Osteoblast (primary cell): ENCODE measurements at places on chromosomes 11 and 22.

DNA sequence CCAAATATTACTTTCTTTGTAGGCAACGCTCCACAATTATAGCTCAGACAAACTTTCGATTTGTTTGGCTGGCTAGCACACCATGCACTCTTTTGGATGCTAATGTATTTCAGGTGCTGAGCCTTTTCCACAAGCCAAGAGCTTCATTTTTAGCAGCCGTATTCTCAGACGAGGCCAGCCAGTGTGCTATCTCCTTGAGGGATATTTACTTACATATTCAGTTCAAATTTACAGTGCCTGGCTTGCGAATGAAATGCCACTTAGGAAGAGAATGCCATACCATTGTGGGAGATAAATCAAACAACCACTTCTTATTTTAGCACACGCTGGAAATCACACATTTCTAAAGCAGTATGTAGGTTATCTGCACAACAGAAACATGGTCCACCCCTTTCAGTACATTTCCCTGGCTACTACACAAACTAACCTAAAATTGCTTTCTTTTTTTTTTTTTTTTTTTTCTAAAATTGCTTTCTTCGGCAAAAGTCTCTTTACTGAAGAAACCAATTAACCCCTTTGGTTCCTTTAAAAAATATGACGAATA is 236.9 kb downstream of the CADM1 start:
- no peak for DNase-seq

- DNase-seq = no peak
These were observed 65.0 kb downstream of the BUD13 start for GRCh38 chr11:116707746-116708145.

DNA sequence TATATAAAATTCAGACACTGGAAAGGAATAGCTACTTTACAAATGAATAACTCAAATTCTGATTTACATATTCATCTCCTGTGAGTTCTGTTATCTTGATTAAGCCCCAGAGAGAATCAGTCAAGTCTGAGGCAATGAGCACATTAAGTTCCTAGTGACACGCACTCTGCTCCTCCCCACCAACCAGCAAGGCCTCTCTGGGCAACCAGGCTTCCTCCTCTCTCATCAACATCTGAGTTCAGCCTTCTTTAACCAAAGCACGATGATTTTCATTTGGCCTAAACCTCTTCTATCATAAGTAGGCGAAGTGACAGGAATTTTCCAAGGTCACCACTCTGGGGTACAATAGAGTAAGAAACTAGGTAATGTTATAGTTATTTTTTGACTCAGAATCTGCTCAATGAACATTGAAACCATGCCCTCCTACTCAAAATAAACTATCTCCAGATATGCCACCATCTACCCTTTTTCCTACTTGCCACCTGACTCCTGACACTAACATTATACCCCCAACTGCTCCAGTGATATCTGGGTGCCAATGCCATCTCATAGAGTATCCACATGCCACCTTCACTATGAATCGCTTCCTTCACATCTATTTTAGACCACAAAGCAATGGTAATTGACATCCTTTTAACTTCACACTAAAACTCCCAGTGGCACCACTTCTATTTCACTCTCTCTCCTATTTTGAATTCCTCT is 114.8 kb downstream of the FAM76B start:
- no peak for DNase-seq

DNA sequence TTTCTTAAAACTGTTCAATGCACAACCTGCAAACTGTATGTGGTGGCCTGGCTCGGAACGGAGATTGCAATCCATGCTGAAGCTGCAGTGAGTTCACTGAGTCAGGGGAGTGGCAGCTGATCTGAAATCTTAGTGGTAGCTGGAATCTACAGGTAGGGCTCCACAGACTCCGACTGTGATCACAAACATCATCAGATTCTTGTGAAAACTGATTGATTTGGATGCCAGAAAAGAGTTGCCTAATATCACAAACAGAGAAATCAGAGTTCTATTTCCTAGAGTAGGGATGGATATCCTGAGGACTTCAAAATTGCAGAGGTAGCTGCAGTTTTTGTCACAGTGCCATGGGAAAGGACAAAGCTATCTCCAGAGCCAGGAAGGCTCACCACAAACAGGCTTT is 57.5 kb upstream of the SC5D start:
- no peak for DNase-seq

GRCh38 chr11:128860571-128861361 is 6.3 kb downstream of the KCNJ1 start:
- peak; percentile 89 for DNase-seq

DNA sequence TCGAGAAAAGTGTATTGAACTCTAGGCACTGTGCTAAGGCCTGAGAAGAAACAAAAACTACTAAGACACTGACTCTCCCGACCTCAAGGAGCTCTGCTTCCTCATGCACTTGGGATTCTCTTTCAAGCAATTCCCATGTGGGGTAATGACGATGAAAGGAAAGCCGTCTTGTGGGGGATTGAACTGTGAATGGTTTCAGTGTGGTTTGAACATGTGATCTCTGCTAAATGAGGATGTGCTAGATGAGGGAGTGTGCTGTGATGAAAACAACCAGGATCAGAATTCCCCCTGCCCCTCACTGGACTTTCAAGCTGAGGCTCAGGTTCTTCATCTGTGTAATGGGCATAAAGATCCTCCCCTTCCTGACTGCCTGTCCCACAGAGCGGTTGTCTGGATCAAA is 74.9 kb downstream of the DEPDC5 start:
- no peak for DNase-seq

DNA sequence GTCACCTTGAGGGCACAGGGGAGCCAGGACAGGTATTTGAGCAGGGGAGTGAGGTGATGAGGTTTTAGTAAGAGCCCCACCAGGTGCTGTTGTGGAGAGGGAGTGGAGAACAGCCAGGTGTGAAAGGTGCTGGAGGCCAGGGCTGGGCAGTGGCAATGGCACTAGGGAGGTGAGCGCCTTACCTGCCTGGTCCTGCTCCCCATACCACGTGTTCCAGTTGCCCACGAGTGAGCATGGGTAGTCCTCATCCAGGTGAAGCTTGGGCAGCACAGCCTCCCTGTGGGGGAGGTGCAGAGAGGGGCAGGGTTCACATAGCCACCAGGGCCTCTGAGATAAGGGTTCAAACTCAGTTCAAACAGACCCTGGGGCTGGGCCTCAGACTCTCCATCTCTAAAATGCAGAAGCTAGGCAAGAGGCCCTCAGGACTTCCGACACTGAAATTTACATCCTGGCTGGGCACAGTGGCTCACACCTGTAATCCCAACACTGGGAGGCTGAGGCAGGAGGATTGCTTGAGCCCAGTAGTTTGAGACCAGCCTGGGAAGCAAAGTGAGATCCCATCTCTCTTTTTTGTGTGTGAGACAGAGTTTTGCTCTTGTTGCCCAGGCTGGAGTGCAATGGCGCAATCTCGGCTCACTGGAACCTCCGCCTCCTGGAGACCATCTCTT is 11.8 kb downstream of the NIPSNAP1 start:
- no peak for DNase-seq

DNA sequence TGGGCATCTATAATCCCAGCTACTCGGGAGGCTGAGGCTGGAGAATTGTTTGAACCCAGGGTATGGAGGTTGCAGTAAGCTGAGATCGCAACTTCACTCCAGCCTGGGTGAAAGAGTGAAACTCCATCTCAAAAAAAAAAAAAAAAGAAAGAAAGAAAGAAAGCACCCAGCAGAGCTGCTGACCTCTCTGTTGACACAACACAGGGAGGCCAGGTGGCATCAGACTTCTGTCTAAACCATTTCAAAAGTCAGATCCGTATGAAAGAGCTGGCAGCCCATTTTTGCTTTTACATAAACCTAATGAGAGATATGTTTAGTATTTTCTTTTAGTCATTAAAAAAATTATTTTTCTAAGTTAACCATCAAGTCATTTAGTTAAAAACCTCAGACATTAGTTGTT is 64.4 kb upstream of the RRM1 start:
- no peak for DNase-seq

DNA sequence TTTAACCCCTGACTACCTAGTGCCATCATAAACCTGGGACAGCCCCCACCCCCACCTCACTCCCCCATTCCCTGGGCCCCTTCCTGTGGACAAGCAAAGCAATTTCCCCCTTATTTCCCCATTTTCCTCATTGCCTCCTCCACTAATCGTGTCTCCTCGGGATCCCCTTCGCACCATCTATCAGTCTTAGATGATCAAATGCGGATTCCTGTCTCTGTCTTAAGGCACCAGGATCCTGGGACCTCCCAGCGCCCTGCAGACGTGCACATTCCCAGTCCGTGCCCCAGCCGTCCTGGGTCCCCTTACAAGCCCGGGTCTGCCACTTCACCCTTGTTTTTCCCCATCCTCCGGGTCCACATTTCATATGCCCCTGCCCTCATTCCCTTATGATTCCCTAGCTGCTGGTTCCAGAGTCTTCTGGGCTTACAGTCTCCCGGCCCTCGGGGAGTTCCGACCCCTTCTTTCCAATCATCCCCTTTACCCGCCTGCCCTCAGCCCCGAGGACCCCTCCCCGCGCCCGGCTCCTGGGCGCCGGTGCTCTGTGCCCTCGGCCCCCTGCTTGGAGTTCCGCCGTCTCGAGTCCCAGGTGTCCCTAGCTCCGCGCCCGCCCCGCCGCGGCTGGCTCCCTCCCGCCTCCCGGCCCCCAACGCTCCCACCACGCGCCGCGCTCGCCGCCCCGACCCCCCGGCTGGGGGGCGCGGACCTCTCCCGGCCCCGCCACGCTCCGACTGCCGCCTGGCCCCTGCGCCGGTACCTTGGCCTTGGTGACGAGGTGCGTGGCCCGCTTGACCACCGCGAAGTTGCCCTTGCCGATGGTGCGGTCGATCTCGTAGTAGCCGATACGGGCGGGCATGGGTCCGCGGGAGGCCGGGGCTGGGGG is 599 bp downstream of the SIK3 start:
- peak; percentile 90 for DNase-seq

- no peak for DNase-seq
These were observed 18.3 kb downstream of the OTUB1 start for GRCh38 chr11:64004590-64004984.

DNA sequence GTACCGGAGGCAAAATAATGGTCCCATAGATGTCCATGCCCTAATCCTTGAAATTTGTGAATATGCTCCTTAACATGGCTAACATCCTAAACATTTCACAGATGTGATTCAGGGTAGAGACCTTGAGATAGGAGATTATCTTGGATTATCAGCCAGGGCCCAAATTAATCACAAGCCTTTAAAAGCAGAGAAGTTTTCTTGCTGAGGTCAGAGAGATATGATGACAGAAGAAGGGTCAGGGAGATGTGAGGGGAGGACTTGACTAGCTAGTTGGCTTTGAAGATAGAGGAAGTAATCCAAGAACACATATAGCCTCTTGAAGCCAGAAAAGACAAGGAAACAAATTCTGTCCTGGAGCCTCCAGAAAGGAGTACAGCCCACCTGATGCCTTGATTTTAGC is 19.1 kb upstream of the FDX1 start:
- DNase-seq = no peak

DNA sequence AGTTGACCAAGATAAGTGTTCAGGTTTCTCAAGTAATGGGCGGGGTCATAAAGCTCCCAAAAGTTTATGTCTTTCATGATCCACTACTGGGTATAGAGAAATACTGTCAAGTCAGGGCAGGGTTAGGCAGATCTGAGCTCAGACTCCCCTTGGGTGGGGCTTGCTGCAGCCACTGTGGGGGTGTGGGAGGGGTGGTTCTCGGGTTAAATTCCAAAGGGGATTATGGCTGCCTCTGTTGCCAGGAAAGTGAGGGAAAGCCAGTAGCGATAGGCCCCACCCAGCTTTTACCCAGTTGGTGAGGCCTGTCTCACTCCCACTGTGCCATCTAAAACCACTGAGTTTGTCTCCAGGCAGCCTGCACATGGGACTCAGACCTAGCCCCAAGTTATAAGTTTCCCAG is 37.8 kb downstream of the DLG2 start:
- no peak for DNase-seq

DNA sequence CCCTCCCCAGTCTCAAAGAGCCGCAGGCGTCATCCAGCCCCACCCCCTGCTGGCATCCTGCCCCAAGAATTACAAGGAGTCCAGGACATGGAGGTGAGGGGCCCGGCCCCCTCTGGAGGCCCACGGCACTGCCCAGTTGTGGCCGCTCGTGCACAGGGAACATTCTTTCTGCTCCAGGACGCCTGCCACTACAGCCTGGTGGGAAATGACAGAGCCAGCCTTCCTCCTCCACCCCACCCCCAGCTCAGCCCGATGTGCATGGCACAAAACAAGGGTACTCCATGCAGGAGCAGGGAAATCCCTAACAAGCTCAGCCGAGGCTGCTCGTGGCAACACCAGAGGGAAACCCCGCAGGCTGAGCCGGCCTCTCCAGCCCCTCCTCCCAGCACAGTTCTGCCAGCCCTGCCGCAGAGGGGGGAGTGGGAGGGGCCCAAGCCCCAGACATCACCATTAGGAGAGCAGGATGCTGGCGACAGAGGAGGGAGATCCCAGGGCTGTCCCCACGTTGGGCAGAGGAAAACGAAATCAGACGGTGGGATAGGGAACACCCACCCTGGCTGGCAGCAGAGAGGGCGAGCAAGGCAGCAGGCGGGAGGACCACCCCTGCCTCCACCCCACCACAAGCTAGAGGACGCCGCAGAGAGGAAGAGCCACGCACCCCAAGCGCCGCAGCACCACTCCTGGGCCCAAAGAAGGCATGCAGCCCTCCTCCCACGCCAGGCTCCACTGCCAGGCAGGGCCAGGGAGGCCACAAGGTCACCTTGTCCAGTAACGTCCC is 10.0 kb downstream of the IGSF9B start:
- DNase-seq = no peak

GRCh38 chr11:9001736-9002135 is 2.1 kb downstream of the NRIP3 start:
- peak; percentile 95 for DNase-seq

DNA sequence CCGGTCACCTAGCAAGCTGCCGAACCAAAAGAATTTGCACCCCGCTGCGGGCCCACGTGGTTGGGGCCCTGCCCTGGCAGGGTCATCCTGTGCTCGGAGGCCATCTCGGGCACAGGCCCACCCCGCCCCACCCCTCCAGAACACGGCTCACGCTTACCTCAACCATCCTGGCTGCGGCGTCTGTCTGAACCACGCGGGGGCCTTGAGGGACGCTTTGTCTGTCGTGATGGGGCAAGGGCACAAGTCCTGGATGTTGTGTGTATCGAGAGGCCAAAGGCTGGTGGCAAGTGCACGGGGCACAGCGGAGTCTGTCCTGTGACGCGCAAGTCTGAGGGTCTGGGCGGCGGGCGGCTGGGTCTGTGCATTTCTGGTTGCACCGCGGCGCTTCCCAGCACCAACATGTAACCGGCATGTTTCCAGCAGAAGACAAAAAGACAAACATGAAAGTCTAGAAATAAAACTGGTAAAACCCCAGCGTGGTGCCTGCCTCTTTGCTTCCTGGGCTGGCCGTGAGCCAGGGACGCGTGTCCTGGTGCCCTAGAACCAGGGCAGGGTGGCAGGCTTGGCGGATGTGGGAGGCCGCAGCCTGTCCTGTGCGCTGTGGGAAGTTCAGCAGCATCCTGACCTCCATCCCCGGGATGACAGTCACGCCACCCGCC is 13.2 kb downstream of the CCND1 start:
- DNase-seq = peak; percentile 78
